Kidney epithelial cell (primary cell): ENCODE measurements at places on chromosomes 2 and 18. TPM values are rescaled to one million over a fixed set of nuclear protein-coding genes. Genes with fewer than 3 reads are reported as not detected.

Gene TCF23
- total RNA-seq, result not detected in 2 replicates

Gene DSG3
- 0.14 and 0.67 TPM in 2 replicates for total RNA-seq

GRCh38 chr2:168744844-168745243, 57.6 kb upstream of the NOSTRIN start:
- DNase-seq, result no peak

- peak; percentile 99 for DNase-seq
Measured at GRCh38 chr2:95333888-95334338, 36.8 kb downstream of the KCNIP3 start.

Gene CXCR2
- not detected in 2 replicates for total RNA-seq

DNA sequence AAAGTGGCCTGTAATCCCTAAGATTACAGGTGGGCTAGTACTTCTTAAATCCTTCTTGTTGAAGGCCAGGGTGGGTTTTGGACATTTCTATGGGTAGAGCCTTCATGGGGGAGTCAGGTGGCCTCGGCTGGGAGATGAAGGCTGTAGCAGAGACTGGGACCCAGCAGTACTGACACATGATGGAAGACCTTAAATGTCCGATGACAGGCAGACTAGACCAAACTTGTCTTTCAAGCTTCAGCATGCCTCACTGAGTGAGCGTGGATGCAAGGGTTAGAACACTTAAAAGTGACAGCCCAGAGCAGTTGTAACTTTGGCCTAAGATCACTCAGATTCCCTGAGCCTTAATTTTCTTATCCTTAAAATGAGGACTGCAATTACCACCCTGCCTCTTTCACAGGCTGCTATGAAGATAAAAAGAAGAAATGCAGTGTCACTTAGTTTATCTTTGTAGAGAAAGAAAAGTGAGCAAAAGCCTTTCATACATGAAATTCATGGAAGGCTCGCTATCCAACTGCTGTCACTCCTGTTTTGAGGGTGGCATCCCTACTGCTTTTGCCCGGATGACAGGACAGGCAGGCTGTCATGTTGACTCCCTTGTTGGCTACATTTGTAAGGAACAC, 19.5 kb downstream of the PLEK start:
- DNase-seq, result no peak

GRCh38 chr2:180720829-180721228, 259.6 kb upstream of the UBE2E3 start:
- DNase-seq, result no peak

GRCh38 chr2:114762986-114763385, 320.5 kb downstream of the DPP10 start:
- no peak for DNase-seq

GRCh38 chr18:49161627-49162026, 210.9 kb upstream of the SMAD7 start:
- no peak for DNase-seq

DNA sequence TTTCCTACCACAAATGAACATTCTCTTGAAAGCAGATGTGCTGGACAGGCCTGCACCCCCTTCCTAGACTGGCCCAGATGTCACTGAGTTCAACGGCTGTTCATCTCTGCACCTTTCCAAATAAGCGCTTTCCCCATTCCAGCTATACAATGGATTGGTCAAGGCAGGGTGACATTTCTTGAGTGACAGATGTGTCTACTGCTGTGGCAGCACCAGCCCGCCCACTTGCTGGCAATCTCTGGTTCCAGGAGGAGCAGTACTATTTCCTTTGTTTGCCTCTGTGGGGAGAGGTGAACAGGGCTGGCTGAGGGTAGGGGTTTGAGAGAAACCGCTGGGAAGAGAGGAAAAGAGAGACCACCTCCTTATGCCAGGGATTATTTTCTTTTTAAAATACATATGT, 269.5 kb upstream of the POU3F3 start:
- no peak for DNase-seq

DNA sequence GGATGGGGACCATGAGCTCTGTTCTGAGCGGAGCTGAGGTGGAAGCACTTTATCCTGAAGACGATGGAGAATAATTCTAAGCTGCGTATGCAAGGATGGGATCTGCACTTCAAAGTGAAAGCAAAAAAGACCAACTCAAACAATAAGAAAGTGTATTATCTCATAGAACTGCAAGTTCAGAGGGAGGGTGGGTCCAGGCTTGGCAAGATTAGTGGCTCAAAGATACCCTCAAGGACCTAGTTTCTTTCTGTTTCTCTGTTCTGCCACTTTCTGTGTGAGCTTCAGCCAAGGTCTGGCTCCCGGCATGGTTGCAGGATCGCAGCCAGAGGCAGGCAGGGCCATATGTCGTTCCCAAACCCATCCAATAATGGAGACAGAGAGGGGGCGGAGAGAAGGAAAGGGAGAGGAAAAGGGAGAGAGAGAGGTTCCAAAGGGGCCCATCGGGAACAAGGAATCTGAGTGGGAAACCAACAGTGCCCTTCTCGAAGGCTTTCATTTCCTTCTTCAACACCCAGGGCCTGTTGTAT, 169.2 kb upstream of the NCK2 start:
- no peak for DNase-seq

DNA sequence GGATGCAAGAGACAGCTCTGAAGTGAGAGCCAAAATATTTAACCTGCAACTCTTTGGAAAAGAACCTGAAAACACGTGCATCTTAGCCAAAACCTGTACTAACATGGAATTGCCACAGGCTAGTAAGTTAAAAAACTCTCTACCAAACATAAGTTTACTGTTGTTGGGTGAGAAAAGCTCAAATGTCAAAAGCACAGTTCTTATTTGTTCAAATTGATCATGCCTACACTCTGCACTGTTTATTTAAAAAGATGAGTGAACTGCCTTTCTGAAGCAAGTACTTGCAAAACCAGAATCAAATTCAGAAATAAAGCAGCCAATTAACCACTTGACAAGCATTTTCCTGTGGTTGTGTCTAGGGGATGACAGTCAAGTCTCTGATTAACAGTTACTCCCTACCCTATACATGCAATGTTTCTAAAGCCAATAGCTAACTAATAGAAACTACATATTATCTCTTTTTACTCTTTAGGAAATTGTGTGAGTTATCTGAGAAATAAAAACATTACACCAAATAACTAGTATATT, 5.6 kb downstream of the IKZF2 start:
- DNase-seq, result no peak

Gene FBLN7
- total RNA-seq, result 0.14 and 1.0 TPM in 2 replicates

DNA sequence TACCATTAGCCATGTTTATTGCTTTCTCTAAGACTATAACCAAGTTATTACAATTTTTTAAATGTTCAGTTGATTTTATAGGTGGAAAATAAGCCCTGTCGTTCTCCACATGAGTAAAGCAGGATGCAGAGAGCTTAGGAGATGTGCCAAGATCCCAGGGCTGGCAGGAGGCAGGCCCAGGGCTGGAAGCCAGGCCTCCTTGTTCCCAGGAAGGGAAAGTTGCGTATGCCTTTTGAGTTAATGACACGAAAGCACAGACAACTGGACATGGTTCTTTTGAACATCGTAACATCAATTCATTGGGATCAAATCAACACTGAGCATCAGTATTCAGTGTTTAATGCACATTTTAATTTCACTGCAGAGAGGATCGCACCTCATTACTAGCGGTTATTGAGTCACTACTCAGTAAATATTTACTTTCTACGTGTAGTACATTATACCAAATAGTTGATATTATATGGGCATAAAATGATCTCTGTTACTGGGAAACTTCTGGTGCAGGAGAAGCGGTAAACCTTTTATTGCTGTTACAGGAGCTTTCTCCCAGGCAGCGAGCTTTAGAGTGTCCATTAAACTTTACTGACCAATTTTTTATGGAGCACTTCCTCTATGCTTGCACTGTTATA, 60.0 kb downstream of the RNF144A start:
- no peak for DNase-seq

- no peak for DNase-seq
Measured at GRCh38 chr2:185658750-185659149, 79.9 kb upstream of the FSIP2 start.

DNA sequence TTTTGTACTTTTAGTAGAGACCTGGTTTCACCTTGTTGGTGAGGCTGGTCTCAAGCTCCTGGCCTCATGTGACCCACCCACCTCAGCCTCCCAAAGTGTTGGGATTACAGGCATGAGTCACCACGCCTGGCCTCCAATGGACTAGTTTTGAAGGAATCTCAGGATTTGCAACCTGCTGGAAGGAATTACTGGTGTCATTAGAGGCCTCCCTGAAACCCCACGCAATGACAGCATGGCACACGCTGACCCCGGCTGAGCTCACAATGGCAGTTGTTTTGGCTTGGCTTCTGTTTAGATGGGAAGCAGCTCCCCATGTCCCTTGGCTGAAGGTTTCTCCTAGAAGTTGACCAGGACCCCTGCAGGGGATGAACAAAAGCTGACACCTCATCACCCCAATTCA, 23.1 kb upstream of the COPS8 start:
- DNase-seq, result no peak

GRCh38 chr2:19801367-19802080, 100.3 kb downstream of the TTC32 start:
- DNase-seq, result peak; percentile 98

DNA sequence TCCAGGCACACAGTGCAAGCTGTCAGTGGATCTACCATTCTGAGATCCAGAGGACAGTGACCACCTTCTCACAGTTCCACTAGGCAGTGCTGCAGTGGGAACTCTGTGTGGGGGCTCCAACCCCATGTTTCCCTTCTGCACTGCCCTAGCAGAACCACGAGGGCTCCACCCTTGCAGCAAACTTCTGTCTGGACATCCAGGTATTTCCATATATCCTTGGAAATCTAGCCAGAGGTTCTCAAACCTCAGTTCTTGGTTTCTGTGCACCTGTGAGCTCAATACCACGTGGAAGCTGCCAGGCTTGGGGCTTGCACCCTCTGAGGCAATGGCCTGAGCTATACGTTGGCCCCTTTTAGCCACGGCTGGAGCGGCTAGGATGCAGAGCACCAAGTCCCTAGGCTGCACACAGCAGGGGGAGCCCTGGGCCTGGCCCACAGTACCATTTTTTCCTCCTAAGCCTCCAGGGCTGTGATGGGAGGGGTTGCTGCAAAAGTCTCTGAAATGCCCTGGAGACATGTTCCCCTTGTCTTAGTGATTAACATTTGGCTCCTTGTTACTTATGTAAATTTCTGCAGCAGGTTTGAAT, 77.5 kb downstream of the MAP4K3 start:
- no peak for DNase-seq

- DNase-seq, result no peak
Measured at GRCh38 chr18:31206071-31206470, 43.4 kb upstream of the DSC1 start.

DNA sequence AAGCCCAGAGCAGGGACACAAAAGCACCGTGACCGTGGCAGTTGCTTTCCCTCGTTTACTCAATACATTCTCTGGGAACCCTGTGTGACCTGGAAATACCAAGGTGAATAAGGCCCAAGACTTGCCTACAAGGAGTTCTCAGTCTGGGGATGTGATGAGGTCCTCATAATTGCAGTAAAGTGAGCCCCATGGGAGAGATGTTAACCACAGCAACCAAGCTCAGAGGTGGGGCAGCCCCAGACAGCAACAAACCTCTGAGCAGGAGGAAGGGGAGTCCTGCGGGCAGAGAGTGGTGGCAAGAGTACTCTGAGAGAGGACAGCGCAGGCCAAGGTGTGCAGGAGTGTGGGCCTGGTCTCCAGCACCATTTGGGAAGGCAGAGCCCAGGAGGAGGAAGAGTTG, 91.6 kb downstream of the TTC32 start:
- DNase-seq, result no peak

DNA sequence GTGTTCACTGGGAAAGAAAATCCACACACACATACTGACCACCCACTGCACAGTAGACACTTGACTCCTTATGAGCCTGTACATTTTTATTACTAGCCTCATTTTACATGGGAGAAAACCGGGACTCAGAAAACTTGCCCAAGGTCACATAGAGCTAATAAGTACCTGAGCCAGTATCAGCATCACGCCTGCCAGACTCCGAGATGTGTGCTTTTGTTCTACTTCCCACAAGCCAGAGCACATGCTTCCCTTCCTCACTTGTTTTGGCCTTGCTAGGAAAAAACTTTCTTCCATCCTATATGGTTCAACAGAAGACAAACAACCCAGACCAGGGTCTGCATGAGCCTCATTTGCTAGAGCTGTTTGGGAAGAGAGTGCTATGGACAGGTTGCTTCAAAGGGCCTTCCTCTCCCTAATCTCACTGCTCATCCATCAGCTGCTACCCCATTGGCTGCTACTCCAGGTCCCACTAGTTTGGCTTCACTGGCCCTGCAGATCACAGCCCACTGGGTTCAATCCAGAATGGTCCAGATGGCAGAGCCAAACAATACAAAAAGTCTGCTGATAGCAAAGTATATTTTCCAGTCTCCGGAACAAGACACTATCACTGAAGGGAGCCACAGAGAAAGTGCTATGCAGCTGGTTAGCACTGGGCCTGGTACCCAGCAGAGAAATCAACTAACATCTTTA, 63.9 kb downstream of the STK39 start:
- DNase-seq, result no peak

DNA sequence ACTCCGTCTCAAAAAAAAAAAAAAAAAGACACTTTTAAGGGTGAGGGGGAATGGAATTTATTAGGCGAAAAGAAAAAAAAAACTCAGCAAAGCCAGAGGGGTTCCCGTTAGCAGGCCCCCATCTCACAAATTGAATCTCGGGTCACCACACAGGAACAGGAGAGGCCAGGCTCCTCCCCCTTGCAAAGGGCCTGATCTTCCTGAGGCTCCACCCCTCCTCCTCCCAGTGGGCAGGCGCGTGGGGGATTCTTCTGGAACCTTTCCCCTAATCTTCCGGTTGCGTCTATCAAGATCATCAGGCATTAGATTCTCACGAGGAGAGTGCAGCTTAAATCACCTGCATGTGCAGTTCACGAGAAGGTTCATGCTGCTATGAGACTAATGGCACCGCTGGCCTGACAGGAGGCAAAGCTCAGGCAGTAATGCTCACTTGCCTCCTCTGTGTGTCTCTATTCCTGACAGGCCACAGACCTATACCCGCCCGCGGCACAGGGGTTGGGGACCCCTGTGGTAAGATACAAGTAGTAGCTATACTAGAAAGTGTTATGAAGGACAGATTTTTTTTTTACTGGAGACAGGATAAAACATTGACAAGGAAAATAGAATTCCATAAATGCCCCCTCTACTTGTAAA, 45.8 kb downstream of the TAF4B start:
- DNase-seq, result no peak

GRCh38 chr2:196959281-196959680, 32.8 kb upstream of the PGAP1 start:
- no peak for DNase-seq

DNA sequence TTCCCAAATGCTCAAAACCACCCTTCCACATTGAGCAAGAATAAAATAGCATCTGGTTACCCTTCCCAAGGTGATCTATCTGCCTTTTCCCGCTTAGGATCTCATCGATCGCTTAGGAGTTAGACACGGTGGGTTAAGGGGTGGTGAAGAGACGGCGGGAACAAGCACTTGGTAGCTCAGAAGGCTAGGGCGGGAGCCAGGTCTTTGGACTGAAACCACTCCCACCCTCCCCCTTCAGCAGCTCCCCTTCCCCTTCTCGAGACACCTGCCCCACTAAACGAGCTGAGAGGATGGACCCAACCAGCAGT, 513 bp downstream of the THOC1 start:
- no peak for DNase-seq
